ENCODE measurements at places on chromosomes 2 and 18.

DNA sequence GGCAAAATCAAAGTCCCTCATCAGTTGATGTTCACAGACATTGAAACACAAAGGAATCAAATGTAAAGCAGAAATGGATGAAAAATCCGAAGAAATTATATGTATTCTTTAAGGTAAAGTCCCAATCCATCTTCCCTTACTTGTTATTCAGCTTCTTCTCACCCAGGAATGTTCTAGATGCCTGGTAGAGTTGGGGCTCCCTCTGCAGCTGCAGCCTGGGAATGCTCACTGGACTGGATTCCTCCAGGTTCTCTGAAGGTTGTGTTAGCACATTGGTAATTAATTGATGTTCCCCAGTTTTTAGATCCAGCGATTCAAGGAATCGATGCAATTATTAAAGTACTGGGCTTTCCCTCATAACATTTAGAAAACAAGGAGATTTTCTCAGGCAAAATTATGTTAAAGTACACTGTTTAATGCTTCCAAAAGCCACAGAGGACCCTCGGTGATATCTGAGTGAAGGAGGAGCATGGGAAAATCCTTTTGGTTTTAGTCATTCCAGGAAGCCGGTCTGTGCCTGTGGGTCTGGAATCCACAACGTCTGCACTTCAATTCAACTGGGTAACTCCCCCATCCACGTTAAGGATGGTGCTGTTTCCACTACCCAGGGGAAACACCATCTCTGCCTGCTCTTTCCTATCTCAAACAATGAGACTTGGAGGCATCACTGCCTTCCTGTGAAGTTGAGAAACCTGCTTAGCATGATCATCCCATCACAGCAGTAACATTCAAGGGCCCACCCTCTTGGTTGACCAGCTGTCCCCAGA is 22.0 kb downstream of the NTSR2 start:
- DNase-seq: no peak

DNA sequence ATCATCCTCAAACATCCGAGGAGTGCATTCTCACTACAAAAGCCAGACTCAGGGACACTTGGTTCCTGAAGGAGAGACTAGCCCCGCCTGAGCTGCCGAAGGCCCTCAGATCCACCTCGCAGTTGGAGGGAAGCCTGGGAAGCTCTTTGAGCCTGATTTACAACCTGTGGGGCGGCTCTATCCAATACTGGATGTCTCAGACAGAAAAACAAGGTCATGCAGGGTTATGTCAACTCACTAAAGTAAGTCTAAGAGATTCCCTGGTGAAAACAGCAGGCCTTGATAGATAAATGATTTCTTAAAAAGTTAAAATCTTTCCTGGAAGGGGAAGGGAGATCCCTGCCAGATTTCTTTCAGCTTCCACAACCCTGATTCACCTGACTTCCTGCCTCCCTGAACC is 284.3 kb downstream of the CYP26B1 start:
- no peak for DNase-seq

DNA sequence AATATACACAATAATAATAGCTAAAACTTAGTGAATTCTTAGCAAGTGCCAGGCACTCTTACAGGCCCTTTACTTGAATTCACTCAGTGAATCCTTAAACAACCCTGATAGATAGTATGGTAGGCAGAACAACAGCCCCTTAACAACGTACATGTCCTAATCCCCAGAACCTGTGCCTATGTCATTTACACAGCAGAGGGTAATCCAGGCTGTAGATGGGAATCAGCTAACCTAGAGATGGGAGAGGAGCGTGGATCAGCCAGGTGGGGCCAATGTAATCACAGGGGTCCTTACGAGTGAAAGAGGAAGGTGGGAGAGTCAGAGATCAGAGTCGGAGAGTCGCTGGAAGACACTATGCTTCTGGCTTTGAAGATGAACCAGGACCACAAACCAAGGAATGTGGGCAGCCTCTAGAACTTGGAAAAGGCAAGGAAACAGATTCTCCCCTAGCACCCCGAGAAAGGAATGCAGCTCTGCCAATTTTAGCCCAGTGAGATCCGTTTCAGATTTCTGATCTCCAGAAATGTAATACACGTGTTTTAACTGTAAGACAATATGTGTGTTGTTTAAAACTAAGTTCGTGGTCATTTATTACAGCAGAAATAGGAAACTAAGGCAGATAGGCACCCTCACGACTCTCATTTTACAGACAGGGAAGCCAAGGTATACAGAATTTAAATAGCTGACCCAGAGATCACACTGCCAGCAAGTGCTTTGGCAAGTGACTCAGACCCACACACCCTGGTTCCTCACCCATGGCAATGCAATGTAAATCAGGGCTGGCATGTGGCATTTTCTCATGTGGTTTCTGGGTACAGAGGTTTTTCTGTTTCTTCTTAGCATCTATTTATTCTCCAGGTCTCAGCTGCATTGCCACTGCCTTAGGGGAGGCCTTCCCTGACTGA is 68.9 kb downstream of the DOCK10 start:
- DNase-seq: no peak

- DNase-seq: no peak
Observed at GRCh38 chr18:74445585-74445984, 11.5 kb downstream of the DIPK1C start.

- no peak for DNase-seq
Observed at GRCh38 chr2:124501575-124502152, 476.6 kb downstream of the CNTNAP5 start.

GRCh38 chr2:12787891-12788801 is 71.4 kb downstream of the TRIB2 start:
- no peak for DNase-seq

DNA sequence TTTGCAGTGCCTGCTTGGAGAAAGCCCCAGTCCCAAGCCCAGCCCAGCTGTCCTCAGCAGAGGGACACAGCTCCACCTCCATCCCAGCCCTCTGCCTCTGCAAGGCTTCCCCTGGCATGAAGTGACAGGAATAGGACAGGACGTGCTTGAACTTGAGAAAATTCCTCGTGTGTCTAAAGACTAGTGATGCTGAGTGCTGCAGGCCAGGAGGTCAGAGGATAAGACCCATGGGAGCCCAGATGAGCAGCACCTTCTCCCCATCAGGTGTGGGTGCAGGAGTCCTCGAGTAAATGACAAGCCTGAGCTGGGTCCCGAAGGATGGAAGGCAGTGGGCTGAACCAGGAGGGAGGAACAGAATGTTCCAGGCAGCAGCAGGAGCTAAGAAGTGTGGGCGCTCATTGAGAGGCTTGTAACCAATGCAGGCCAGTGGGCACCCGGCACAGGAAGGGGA is 67.8 kb upstream of the UXS1 start:
- no peak for DNase-seq

DNA sequence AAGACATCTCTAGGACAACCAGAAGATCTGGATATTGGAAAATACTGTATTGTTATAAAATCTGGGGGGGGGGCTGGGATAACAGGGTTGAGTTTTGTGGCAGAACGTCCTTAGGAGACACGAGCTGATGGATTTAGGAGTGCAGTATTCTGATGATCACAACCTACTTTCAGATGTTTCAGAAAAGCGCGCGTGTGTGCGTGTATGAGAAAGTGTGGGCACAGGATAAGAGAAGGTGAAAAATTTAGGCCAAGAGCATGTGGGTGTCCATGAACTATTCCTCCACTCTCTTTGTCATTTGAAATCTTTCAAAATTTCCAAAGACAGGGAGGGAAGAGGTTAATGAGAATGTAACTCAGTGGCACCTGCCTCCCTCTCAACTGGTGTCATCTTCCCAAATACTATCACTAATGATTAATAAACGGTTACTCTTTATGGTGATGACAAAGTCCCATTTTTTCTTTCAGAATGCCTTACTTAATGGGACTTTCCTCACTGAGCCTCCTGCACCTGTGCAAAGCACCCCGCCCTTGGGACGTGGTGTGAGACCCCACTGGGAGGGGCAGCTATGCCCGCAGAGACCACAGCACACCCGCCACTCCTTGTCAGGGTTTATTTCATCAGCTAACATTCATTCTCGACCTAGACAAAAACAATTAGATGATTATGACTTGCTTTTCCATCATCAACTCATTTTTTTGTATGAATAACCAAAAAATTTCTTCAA is 53.6 kb downstream of the HS6ST1 start:
- DNase-seq: no peak

DNA sequence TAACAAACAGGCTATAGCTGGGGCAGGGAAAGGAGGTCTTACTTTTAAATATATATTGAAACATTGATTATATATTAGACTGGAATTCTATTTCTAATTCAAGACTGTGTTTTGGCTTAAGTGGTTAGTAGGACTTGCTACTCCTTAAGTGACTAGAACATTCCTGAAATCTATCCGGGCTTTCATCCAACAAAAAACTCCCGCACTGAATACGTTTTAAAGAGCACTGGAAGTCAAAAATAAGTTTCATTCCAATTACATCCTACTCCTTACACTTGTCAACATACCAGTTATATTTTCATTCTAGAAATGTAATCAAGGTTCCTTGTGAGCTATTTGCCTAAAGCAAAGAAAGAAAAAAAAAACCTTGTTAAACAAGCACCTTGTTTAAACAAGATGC is 204.6 kb downstream of the SP3 start:
- no peak for DNase-seq

- no peak for DNase-seq
Observed at GRCh38 chr2:12847694-12848575, 131.2 kb downstream of the TRIB2 start.

GRCh38 chr18:58097907-58098166 is 53.8 kb downstream of the NEDD4L start:
- DNase-seq: no peak

DNA sequence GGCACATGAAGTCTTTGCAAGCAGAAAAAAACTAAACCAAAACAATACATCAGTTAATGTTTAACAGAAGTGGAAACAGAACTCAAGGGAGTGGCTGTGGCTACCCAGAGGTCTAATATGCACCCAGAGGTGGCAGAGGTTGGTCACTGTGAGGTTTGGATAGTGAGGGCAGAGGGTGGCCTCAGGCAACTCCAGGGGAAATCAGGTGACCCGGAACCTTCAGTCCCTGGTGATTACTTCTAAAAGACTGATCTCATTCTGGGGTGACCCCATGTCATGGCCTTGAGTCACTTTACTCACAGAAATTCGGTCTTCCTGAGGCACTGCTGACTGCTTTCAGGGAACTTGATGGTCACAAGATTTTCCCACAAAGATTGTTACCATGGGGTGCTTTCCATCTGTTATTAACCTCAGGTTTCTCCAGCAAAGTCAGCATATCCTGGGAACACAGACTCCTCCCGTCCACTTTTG is 99.4 kb downstream of the TMEM17 start:
- DNase-seq: no peak

GRCh38 chr2:96664366-96664925 is 21.9 kb downstream of the FER1L5 start:
- no peak for DNase-seq

DNA sequence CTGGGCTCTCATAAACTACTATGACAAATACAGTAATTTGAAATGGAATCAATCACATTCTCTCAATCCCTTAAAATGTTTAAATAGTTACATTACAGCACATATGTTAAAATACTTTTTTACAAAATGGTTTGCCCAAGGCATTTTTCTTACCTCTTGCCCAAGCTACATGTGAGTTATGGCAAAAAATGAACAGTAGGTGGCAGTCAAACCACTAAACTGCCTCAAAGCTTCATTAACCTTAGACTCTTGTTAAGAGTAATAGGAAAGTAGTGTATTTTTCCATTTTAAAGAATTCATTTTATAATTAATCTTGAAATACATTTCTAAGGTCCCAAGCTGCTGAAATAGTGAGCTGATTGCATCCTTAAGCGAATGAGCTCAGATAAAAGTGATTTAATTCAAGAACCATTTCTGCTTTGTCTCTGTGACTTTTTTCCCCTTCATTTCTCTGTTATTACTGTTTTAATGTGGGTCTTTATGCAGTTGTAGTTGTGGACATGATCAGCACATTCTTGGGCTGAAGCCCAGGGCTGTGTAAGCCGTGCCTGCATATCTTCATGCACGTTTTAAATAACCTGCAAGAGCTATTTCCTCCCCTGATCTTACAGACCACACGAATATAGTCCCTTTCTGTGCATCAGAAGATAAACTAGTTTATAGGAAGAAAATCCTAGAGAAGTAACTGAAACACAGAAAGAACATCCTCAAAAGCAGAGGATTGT is 311.8 kb downstream of the LNPK start:
- DNase-seq: no peak

DNA sequence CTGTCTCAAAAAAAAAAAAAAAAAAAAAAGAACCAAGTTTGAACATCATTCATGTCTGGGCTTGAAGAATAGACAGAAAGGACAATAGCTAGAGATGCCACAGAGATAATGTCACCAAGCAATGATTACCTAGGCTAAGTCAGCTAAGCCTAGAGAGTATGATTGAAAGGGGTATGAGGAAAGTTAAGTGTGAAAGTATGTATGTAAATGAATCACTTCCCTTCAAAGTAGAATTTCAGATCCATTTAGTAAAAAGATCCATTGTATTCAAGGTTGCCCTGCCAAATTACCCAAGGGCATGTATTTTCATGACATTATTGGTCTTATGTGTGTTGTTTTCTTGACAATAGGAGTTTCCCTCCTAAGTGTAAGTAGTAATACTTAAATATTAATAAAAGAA is 34.1 kb upstream of the SLC39A10 start:
- DNase-seq: no peak

DNA sequence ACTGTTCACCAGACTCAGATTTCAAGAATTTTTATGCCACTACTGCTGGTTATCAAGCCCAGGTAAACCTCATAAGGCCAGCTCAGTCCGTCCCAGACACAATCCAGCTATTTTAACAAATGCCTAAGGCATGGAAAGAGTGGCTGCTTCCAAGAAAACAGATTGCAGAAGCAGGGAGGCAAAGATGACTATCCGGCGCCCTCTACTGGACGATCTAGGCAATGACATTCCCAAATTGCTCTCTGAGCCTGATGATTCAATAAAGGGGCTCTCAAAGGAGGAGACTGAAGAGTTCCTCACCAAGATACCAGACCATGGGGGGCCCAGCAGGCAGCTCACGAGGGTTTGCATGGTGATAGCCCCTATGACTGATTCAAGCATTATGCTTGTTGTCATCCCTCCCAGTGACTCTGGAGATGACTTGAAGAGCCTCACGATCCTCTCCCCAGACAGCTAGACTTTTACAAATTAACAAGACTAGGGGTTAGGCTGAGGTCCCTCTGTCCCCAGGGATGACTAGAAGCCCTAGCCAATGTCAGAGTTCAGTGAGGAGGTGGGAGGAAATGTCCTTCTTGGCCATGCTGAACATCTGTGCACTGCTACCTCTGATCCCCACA is 25.0 kb downstream of the SERPINB8 start:
- DNase-seq: no peak

DNA sequence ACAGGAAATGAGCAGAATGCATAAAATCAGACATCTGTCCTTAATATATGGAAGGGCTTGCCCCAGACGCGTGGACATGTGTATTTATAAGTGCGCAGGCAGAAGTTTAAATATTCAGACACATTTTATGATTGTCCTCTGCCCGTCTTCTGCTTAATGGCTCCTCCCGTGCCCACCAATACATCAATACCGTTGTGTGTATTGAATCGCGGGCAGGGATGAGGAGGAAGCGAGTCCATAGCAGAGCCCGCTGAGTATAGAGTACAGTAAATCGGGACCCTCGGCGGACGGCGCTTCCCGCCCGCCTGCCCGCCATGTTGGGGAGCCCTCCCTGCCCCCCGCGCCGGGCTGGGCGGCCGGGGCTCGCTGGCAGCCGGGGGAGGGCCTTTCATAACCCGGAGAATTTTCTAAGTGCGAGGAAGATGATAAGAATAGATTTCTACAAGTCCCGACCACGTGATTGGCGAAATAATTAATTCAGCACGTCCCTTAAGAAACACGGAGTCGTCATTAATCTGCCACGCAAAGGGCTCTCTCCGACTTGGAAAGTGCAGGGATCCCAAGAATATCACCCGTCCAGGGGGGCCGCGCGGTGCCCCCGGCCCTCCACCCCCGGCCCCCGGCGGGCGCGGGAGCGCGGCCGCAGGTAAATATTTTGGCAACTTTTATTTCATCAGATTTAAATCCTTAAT is at the start of gene HOXD3:
TSS of gene HOXD3 (plus strand) at position 501 of the 692 bp plus-strand sequence. CDS start 11,808 bp downstream, outside the sequence.
- no peak for DNase-seq
